ENCODE measurements at places on chromosomes 16 and 17. TPM values are rescaled to one million over a fixed set of nuclear protein-coding genes. Genes with fewer than 3 reads are reported as not detected.
A peak's percentile ranks its signal among the peaks of the same experiment; 100 is the strongest.

The CACNG5 gene
- total RNA-seq, result not detected

- peak; percentile 66 for DNase-seq
These were observed 106.3 kb upstream of the HSBP1 start for GRCh38 chr16:83701494-83701893.

The CA7 gene
- not detected for total RNA-seq

The ADAMTS18 gene
- total RNA-seq, result not detected

The NHLRC4 gene
- total RNA-seq, result 0.11 TPM

DNA sequence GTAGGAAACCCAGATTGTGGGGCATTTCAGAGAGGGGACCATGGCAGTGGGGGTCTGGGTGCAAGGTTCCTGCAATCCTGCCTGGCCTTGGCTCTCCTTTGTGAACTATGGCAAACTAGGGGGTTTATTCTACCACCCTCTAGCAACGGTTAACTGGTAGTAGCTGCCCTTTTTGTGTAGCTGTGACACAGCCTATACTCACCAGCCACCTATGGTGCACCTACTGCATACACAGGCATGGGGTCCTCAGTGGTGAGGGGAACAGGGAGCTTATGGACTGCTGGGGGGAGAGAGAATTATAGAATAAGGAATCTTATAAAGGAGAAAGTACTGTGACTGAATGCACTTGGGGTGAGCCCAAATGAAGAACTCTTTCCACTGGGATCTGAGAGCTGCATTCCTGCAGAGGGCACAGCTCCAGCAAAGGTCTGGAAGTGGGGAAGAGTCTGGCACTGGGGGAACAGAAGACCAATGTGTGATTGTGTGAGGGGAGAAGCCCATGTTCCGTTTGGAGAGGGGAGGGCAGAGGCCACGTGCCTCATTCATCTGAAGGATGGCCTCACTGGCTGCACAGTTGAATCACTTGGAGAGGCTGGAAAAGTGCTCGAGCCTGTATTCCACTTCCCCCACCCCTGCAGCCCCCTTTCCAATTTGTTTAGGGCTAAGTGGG is 2.1 kb downstream of the MT1X start:
- DNase-seq, result no peak

GRCh38 chr16:75556431-75556950 is 439 bp upstream of the TMEM231 start:
- no peak for DNase-seq

The TXNDC17 gene
- 226 TPM for total RNA-seq

- DNase-seq, result no peak
These were observed 79.4 kb downstream of the CCDC182 start for GRCh38 chr17:57665696-57666095.

DNA sequence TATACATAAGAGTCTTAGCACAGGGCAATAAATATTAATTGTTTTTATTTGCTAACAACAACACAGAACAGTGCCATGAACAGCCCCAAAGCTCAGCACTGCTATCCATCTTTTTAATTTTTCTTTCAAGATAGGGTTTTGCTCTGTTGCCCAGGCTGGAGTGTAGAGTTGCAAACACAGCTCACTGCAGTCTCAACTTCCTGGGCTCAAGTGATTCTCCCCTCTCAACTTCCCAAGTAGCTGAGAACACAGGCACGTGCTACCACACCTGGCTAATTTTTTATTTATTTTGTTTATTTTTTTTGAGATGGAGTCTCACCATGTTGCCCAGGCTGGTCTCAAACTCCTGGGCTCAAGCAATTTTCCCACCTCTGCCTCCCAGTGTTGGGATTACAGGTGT is 47.6 kb upstream of the AKAP1 start:
- DNase-seq, result no peak

DNA sequence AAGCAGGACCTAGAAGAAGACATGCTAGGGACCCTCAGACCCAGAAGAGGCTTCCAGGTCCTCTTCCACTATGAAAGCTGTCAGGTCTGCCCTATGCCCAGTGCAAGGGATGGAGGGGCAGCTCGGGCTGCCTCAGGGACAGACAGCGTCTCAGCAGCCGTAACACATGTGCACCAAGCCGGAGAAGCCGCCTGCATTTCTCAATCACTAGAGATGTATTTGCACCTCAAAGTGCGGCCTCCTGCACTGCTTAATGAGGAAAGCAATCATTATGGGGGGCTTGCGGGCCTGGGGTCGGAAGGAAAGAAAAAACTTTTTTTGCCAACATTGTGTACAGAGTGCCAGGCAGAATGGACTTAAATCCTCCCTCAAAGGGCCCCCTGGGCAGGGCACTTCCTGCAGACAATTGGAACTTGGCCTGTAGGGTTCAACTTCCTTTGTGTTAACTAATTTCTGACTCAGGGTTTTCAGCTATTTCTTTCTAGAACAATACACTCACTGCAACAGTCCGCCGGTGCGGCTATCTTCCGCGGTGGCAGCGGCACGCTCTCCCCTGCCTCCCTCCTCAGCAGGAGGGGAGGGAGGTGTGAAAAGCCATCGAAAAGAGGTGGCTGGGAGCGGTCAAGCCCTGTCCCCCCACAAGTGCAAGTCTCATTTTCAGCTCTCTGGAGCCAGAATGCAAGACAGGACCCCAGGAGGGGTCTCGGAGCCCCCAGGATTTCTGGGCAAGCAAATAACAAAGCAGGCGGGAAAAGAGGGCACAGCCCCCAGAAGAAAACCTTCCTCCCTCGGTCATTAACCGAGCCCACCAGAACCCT is 101.2 kb downstream of the ZNF423 start:
- DNase-seq, result no peak
